ENCODE measurements at places on chromosomes 7 and 10.

- DNase-seq = no peak
These were observed 724.2 kb upstream of the CELF2 start for GRCh38 chr10:10293481-10293951.

GRCh38 chr7:115827305-115828045, 203.1 kb downstream of the TFEC start:
- no peak for DNase-seq

DNA sequence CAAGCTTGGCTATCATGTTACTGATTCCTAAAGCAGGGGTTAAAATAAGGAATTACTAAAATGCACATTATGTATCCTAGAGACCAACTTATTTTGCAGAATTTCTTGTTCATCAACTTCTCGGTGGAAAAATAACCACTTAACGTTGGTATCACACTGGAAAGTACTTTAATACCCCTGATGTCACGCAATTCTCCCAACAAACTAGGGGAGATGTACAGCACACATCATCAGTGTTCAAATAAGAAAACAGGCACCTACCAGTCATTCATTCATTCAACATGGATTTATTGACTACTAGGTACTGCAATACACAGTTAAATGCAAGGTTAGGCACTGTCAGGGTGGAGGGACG, 648 bp downstream of the HUS1 start:
- no peak for DNase-seq

DNA sequence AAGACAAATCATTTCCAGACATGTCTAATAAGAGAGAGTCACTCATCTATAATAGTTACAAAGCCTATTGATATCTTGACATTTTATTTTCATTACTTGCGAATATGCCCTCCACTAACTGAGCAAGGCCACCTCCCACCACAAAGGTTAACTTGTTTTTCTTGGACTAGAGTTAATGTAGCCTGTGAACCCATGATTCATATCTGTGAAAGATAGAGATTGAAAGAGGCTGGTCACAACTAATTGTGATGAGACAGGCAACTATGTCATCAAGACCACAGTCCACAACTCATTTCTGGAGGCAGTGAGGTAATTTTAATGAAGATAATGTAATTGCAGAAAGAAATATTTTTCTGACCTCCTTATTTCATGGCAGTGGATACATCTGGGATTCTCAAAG, 491.8 kb upstream of the TPK1 start:
- no peak for DNase-seq

All from fibroblast of the aortic adventitia (primary cell).